ENCODE measurements at places on chromosomes 3 and 15.

- DNase-seq = no peak
Measured at GRCh38 chr3:183386651-183387050, 41.8 kb downstream of the MCF2L2 start.

DNA sequence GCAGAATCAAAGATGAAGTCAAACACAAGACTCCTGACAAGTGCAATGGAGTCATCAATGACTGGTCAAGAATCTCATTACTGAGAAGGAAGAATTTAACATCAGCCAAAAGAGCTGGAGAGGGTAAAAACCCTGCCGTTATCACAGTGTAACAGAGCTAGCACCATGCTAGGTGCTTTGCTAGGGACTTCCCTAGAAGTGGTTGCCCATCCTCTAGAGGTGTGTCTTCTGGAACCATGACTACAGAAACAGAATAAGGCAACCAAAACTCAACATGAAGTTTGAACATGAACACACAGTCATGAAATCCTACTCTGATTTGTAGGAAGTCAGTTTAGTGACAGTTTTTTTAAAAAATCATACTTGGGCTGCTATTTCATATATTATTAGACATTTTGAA is 9.5 kb downstream of the ACAD11 start:
- no peak for DNase-seq

DNA sequence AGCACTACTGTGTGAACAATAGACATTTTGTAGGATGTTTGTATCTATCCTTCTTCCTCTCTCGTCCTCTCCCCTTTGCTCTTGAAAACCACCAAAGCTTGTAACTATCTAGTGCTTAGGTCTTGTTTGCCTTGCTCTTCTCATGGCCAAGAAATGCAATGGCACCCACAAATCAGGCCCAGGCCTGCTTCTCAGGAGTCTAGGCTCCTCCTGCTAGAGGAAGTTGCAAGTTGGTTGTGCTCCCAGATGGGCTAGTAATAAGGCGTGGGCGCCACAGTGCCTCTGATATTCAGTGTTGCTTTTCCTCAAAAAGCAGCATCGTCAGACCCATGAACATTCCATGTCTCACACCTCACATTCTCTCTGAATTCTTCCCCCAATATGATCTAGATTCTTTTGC is 28.7 kb downstream of the ZNF385D start:
- no peak for DNase-seq

DNA sequence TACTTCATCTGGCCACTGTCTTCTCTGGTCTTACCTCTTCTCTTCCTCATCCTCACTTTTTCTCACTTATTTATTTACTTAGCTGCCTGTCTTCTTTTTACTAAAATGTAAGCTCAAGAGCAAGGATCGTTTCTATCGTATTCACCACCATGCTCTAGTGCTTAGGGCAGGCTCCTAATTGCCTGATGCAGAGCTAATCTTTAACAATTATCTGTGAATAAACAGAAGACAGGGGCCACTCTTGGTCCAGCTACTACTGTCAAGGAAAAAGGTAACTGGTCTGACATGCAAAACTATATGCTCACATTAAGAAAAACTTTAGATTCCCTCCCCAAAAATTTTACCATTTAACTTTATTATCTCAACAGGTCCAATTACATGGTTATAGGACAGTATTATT is 17.5 kb downstream of the PIK3R4 start:
- DNase-seq = no peak

- DNase-seq = no peak
Measured at GRCh38 chr3:23615068-23615467, 190.7 kb upstream of the UBE2E1 start.

DNA sequence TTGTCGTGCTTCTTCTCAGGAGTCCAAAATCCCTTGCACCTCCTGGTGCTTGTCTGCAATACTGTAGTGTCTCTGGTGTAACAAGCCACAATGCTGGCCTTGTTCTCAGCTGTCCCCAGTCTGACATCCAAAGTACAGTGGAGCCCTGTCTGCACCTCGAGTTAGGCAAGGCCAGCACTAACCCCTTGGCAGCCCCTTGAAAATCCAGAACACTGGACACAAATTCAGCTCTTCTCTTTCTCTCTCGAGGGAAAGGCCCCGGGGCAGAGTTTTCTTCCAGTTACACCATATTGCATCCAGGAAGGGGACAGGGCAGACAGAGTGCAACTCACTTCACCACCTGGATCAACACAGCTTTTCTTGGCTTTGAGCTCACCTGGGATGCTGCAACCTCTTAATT is 91.3 kb upstream of the ATP10A start:
- DNase-seq = no peak

DNA sequence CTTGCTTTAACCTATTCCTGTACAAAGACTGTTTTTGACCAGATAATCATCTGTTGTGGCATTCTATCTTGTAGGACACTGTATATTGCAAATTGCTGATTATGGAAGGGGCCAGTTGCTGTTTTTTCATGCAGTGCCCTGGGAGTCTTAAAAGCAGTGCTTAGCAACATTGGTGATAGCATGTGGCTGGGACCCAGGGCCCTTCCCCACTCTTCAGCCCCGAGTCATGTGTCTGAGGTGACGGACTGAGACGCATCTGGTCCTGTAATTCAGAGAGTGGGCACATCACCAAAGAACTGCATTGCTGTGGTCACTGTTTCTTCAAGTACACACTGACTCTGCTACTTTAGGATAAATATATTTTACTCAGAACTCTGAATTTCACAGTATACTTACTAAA is 63.4 kb downstream of the SNRK start:
- no peak for DNase-seq

GRCh38 chr15:85026304-85027032 is 44.8 kb downstream of the PDE8A start:
- no peak for DNase-seq

- no peak for DNase-seq
Measured at GRCh38 chr3:159855599-159856346, 132.9 kb upstream of the IL12A start.

GRCh38 chr3:182913889-182914288 is 66.4 kb downstream of the DCUN1D1 start:
- DNase-seq = no peak

- no peak for DNase-seq
Measured at GRCh38 chr15:87732976-87733375, 523.6 kb downstream of the NTRK3 start.

GRCh38 chr3:112345681-112346080 is 12.7 kb downstream of the CD200 start:
- no peak for DNase-seq

DNA sequence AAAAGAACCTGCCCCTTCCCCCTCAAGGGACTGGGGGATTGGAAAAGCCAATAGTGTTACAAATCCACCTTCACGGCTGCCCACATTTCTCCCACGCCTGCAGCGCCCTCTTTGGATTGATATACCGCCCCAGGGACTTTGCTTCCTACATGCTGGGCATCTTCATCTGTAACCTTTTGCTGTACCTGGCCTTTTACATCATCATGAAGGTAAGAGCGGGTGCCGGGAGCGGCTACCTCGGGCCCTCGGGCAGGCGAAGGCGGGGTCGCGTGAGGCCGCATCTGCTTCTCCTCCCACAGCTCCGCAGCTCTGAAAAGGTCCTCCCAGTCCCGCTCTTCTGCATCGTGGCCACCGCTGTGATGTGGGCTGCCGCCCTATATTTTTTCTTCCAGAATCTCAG is 73.1 kb downstream of the USF3 start:
- DNase-seq = no peak

GRCh38 chr3:62874711-62875557 is at the start of gene CADPS:
Gene CADPS, minus strand, starts transcription at chr3:62875416. Its CDS starts 387 bp downstream, at chr3:62875029.
- DNase-seq = no peak

GRCh38 chr3:188978421-188979171 is 193.2 kb upstream of the TPRG1 start:
- DNase-seq = no peak

DNA sequence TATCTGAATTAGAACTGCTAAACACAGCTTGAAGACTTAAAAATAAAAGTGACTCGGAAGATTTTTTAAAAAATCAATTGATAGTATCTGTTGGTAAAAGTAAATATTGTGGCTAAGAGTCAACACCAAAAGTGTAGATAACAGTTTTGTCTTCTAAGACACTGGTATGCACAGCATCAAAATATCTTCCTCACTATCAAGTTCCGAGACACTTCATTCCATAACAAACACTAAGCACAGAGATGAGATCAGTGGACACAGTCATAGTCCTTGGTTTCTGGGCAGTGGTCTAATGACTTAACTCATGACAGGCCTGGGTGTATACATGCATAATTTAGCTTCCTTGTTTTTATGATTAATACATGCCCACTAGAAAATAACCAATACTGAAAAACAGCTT is 63.2 kb downstream of the PXYLP1 start:
- DNase-seq = no peak

GRCh38 chr3:50211930-50212329 is 6.9 kb downstream of the SLC38A3 start:
- DNase-seq = no peak

DNA sequence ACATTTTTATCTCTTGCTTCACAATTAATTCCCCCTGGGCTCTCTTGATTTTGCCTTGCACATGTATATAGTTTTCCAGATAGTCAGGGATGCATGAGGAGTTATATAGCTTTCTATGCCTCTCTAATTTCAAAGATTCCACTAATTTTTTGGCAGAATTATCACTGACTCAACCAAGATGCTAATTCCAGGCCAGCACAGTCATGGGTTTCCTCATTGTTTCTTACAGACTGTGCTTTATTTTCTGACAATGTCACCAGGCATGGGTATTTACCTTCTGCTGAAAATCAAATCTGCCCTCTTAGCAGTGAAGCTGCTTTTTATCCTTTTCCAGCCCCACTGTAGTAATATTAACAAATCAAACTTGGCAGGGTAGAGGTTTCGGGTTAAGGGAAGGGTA is 1520.6 kb upstream of the CADM2 start:
- no peak for DNase-seq

DNA sequence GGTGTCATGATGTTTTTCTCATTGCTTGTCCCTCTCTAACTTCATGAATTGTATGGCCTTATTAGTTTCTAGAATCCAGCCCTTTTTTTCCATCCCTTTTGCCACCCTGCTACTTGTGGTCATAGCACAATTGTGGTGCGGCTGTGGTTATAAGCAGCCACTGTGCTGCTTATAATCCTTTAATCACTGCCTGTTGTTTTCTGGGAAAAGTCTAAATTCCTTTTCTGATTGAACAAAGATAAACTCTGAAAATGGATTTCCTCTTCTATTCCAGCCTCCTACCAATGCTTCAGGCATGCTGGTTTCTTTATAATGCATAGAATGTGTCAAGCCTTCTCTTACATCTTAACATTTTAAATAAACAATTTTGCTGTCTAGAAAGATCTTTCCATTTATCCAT is 319.5 kb downstream of the C3orf38 start:
- no peak for DNase-seq

- DNase-seq = peak; percentile 60
Measured at GRCh38 chr15:50353975-50354837, 792 bp downstream of the GABPB1 start.

DNA sequence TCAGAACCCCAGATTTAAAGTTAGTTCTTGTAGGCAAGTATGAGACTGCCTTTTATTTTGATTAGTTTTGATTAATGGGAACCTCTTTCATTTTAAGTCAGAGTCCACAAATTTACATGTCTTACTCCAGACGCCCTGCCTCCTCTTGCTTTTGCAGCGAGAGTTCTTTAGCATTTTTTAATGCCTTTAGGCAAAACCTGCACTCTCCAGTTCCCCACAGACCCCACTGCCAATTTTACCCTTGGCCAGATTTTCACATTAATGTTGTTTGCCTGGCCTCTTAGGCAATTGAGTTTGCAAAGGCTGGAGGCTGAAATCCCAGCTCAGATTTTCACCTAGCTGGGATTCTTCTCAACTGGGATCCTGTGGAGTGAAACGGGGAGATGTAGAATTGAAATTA is 85.8 kb downstream of the GAP43 start:
- DNase-seq = no peak

DNA sequence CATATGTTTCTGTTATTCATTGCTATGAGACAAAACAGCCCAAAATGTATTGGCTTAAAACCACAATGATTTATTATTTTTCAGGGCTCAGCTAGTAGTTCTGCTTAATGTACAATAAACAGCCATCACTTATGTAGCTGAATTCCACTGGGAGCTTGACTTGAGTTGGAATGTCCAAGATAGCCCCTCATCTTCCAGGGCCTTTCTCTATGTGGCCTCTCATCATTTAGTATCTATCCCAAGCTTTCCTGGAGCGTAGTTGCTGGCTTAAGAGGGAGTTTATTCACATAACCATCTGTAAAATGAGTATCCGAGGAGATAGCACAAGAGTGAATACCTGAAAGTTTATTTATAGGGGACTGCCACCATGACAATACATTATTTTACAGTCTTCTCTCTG is 176.8 kb downstream of the EPHA6 start:
- DNase-seq = no peak

GRCh38 chr3:185176750-185177359 is 24.0 kb upstream of the C3orf70 start:
- no peak for DNase-seq

GRCh38 chr15:38499651-38500050 is 45.7 kb downstream of the FAM98B start:
- DNase-seq = no peak

- DNase-seq = no peak
Measured at GRCh38 chr15:59203008-59203407, 3.6 kb upstream of the LDHAL6B start.

DNA sequence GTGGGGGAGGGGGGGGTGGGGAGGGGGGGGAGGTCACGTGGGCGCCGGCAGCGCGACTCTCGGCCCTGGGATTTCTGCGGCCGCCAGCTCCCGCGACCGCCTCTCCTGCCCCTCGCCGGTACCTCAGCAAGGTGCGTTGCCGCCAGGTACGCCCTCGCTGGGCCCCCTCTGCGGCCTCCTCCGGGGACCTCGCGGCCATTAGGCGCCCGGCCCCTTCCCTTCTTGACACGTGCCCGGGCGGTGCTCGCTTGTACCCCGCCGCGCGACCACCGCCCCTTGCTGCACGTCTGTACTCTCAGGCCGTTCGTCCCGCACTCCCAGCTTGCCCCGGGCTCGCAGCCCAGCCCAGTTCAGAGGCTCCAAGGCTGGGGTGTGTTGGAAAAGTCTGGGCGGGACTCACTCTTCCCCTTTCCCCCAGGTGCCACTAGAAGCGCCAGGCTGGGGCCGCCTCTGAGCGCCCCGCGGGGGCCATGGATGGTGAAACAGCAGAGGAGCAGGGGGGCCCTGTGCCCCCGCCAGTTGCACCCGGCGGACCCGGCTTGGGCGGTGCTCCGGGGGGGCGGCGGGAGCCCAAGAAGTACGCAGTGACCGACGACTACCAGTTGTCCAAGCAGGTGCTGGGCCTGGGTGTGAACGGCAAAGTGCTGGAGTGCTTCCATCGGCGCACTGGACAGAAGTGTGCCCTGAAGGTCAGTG is at the start of gene MAPKAPK3:
TSS of gene MAPKAPK3 (plus strand) at position 56 of the 696 bp plus-strand sequence. CDS start at position 471, 415 bp downstream.
- no peak for DNase-seq

DNA sequence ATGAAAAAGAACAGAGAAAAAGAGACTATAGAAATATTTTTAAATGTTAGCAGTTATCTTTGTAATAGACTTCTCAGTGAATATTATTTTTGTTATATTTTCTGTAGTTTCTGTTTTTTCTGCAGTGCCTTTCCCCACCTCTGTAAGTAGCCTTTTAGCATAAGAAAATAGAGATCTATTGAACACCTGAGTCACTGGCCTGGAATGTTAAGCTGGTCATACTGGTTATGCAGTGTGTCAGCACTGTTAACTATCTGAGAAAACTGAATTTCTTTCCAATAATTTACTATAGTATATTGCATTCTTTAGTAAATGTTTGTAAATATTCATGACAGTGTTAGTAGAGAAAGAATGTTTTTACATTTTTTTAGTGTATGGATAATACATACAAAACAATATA is 79.8 kb downstream of the NECTIN3 start:
- peak; percentile 72 for DNase-seq

GRCh38 chr3:107543666-107544065 is 20.9 kb downstream of the BBX start:
- no peak for DNase-seq

GRCh38 chr3:53496984-53497383 is 2.6 kb downstream of the CACNA1D start:
- no peak for DNase-seq

All from HS-27A (cell line).